ENCODE measurements at places on chromosomes 5 and 9. TPM values are rescaled to one million over a fixed set of nuclear protein-coding genes. Genes with fewer than 3 reads are reported as not detected.

The TAF11L9 gene
- total RNA-seq = not detected

The GAPT gene
- not detected for total RNA-seq

The MEIKIN gene
- total RNA-seq = 2.1 TPM

The PCDHGA9 gene
- total RNA-seq = 0.10 TPM

The CNTNAP3B gene
- not detected for total RNA-seq

The BAAT gene
- total RNA-seq = not detected

The CHD1 gene
- 50.1 TPM for total RNA-seq

The OR1J2 gene
- total RNA-seq = not detected

The PDE8B gene
- total RNA-seq = not detected

The ELAVL2 gene
- total RNA-seq = not detected

The ARL14EPL gene
- total RNA-seq = not detected

The COL5A1 gene
- total RNA-seq = 0.19 TPM

The NKD2 gene
- 1.1 TPM for total RNA-seq

The ANGPTL2 gene
- total RNA-seq = not detected

The EQTN gene
- total RNA-seq = not detected

The GRM6 gene
- not detected for total RNA-seq

The ZNF608 gene
- total RNA-seq = not detected

The NTRK2 gene
- 0.65 TPM for total RNA-seq

The EXD3 gene
- 13.6 TPM for total RNA-seq

The KIF12 gene
- total RNA-seq = not detected

The OTULINL gene
- 12.2 TPM for total RNA-seq

The TAF1L gene
- total RNA-seq = not detected

The TMED9 gene
- total RNA-seq = 135 TPM

The LCP2 gene
- total RNA-seq = 212 TPM

The TMEM252 gene
- not detected for total RNA-seq

The ANKRD18A gene
- total RNA-seq = 8.3 TPM

The DMRT3 gene
- total RNA-seq = not detected

All from activated CD4-positive, alpha-beta memory T cell treated with anti-CD3 and anti-CD28 coated beads for 36 hours (primary cell).